ENCODE measurements at places on chromosomes 6 and 20.

DNA sequence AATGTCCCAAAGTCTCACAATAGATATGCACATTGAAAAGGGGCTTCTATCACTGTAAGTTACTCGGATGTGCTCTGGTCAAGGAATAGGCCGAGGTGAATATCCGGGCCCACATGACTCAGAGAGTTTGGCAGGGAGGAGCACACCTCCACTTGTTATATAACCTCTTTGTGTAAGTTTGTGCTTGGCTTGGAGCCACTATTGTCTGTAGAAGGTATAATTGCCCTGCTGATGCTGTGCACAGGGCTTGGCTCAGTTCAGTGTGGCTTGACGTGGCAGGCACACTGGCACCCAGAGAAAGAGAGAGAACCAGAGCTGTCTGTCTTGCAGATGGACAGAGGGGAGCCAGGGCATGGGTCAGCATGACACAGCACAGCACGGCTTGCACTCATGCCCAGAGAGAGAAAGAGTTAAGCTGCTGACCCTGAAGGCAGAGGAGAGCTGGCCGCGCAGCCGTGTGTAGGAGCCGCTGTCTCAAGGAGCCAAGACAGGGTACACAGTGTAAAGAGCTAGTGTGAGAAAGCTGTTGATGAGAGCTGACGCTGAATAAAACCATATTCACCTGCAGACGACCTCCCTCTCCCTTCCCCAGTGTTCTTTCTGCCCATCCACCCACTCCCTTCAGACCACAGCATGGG, 482.5 kb downstream of the C6orf118 start:
- no peak for DNase-seq

GRCh38 chr6:122049341-122049740, 350.1 kb upstream of the HSF2 start:
- DNase-seq: no peak

DNA sequence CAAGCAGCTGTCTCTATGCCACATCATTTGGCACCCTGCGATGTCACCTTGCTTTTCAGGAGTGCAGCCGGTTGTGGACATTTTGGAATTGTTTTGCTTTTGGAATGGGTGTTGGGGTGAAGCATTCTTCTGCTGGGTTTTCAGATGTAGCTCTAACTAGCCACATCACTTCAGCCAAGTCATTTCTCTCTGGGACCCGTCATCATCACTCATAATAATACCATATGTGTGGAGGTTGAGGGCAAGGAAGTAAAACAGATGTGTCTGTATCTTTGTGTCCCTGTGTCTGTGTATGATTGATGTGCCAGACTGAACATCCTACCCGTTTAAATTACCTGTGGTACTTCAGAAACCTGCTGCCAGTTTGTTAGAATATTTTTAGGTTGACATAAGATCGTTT, 49.5 kb upstream of the TULP4 start:
- no peak for DNase-seq

DNA sequence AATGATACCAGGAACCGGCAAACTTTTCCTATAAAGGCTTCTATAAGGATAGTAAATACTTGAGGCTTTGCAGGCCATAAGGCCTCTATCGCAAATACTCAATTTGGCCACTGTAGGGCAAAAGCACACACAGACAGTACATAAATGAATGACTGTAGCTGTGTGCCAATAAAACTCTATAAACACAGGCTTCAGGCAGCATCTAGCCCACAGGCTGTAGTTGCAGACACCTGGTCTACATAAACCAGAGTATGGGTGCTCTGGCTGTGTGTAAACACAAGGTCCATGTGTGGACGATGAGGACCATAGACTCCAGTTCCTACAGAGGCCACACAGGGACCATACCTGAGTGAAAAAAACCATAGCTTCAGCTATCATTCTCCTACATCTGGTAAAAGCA, 52.2 kb downstream of the ZMYND8 start:
- DNase-seq: no peak

Measured in uterus (tissue), 4 donors.